ENCODE measurements at places on chromosomes 3 and 15.

DNA sequence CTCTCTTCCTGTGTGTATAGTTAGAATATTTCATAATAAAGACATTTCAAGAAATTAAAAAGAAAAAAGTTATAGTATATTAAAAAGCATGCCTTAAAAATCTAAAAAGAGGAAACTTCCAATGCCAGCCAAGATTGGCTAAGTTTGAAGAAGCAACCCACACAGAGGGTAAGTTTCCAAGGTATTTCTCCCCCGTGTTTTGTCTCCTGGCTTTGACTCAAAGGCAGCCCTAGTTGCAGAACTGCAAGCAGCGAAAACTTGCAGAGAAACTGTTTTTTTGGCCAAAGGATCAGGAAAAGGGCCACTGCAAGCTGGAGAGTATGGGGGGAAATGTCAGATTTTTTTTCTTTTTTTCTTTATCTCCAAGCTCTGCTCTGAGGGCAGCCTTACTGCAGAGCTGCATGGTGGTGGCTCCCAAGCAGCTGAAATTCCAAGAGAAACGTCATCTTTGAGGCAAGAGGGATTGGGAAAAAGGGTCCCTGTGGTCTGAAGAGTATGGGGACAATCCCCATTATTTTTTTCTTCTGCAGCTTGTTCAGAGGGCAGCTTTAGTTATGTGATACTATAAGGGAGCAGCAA, 23.0 kb downstream of the HACL1 start:
- DNase-seq = no peak

DNA sequence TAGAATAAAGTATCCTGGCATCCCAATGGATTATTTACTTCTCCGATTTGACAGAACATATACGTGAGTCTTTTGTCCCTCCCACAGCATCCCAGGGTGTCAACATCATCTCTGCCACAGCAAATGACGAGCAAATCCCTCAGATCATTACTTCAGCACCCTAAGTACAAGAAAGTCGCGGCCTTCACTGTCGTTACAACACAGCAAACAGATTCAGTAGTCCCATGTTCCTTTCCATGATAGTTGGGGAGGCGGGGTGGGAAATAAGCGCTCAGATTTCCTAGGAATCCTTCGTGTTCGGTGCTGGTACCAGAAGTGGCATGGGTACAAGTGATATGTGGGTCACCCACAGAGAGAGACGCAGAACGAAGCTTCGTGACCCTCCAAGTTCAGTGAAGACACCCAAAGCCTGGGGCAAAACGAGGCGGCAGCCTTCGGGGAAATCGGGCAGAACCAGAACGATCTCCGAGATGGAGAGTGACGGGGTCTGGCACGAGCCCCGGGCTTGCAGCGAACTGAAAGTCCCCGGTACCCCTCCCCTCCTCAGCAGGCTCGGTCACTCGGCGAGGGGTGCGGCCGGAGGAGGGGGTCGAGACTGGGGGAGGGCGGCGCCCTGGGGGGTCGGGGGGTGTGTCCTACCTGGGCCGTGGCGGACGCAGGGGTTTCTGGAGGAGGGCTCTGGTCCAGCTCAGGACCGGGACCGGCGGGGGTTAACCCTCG, 619 bp downstream of the TTBK2 start:
- DNase-seq = peak; percentile 52

GRCh38 chr3:142117056-142117851, 32.1 kb downstream of the TFDP2 start:
- no peak for DNase-seq

- DNase-seq = peak; percentile 60
Observed at GRCh38 chr3:106333911-106334618, 465.3 kb upstream of the CBLB start.

- DNase-seq = no peak
Observed at GRCh38 chr3:62525281-62525680, 151.9 kb upstream of the FEZF2 start.

- DNase-seq = no peak
Observed at GRCh38 chr3:124132813-124133212, 140.9 kb upstream of the ROPN1 start.

- peak; percentile 92 for DNase-seq
Observed at GRCh38 chr3:117036259-117036799, 326.8 kb downstream of the TUSC7 start.

DNA sequence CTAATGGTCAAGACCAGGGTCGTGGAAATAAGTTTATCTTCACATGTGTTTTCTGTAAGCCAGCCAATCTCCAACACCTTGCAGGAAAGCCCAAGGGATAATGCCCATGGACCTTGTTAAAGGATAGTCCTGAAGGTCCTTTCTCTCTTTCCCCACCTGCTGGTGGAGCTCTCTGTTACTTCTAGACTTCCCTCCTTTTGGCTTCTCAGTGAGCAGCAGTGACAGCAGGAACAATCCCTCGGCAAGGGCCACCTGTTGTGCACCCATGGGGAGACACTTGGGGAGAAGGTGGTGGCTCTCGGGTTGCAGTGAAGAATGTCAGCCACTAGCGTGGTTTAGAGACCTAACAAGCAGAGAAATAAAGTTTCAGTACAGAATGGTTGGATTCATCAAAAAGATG, 84.0 kb upstream of the OSBPL11 start:
- no peak for DNase-seq

DNA sequence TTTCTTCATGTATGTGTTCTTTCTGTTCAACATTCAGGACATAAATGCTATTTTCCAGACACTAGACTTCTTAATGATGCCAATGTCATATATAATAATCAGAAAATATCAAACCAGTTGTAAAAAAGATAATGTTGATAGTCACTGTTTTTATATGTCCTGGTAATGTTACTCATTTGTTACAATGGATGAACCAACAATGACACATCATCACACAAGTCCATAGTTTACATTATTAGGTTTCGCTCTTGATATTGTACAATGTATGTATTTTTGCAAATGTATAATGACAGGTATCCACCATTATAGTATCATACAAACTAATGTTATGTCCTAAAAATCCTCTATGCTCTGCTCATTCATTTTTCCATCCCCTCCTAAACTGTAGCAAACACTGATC, 243.8 kb upstream of the CDIN1 start:
- DNase-seq = no peak

DNA sequence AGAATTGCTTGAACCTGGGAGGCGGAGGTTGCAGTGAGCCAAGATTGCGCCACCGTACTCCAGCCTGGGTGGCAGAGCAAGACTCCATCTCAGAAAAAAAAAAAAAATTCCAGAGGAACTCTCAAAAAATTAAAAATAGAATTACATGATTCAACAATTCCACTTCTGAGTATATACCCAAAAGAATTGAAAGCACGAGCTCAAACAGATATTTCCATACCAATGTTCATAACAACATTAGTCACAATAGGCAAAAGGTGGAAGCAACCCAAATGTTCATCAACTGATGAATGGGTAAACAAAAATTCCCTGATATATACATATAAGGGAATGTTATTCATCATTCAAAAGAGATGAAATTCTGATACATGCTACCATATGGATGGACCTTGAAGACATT, 16.9 kb upstream of the MORF4L1 start:
- DNase-seq = peak; percentile 45

Measured in EL (cell line).